ENCODE measurements at places on chromosomes 5 and 9.

- peak; percentile 39 for DNase-seq
Observed at GRCh38 chr9:21559402-21560280, 77.5 kb upstream of the IFNE start.

- no peak for DNase-seq
Observed at GRCh38 chr5:158383486-158383885, 524.5 kb upstream of the CLINT1 start.

DNA sequence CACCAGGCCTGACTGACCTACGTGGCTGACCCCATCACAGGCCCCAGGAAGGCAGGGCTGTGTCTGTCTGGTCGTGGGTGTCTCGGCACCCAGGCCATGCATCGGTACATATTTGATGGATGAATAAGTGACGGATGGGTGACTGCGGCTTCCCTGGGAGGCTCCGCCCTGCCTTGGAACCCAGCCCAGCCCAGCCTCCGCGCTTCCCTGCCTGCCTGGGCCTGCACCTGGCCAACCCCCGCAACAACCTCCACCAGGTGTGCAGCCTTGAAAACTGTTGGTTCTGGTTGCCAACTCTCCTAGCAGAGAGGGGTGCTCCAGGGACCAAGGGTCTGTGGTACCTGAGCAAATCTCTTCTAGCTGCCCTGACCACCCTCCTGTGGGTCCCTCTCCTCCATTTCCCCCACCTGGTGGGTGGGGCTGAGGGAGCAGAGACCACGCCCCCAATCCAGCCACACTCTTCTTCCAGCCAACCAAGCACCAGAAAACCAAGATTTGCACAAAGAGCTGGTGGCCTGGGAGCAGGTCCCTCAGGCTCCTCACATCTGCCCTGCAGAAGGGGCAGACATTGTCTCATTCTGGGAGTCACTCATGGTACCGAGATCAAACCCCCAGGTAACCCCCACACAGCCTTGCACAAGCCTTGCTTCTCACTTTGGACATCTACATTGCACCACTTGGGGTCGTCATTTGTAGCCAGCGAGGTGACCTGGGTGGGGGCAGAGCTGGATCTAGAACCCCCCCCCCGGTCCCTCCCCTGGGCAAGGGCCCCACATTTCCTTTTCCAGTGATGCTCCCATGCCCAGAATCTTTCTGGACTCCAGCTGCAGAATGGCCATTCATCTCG lies 100.6 kb upstream of the IER5L start:
- no peak for DNase-seq

DNA sequence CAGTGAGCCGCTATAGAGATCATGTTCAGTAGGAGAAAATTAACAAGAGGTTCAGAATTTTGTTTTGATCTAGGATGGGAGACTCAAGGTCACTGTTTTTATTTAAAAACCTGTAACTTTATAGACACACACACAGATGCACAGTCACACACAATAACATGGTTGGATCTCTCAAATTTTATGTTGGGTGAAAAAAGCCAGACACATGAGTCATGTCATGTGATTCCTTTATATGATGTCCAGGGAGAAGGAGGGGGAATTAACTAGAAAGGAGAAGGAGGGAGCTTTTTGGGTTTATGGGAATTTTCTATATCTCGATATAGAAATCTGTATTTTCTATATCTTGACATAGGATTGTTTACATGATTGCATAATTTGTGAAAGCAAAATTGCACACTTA lies 17.1 kb downstream of the C6 start:
- DNase-seq, result no peak

DNA sequence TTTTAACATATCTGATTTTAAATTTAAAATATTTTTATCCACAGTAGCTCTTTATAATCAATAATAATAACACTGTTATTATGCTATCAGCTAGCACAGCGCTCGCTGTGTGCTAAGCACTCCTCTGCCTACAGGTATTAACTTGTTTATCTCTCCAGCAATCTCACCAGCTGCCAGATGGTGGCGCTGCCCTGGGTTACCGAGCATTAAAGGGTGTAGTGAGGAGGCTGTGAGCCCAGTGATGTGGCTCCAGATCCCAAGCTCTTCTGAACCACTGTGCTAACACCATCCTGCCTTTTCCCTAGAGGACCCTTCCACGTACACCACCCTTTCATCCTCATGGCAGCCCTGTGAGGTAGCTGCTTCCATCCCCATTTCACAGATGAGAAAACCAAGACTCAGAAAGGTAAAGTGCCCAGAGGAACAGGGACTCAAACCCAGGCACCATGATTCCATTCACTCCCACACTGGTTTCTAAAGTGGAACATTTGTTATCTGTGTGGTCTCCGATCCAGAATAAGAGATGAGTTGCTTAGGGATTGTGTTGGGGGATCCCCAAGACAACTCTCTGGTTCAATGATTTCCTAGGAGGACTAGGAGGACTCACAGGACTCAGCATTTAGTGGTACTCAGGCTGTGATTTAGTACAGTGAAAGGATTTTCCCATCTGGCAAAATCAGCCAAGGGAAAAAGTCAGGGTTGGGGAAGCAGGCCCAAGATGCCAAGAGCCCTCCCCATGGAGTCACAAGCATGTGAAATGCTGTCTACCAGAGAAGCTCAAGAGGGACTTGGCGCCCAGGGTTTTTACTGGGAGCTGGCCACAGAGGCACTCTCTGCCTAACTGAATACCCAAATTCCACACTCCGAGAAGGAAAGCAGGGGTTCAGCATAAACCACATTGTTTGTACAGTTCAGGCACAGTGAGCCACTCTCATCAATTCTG lies 7.0 kb downstream of the IGFBPL1 start:
- DNase-seq, result no peak

DNA sequence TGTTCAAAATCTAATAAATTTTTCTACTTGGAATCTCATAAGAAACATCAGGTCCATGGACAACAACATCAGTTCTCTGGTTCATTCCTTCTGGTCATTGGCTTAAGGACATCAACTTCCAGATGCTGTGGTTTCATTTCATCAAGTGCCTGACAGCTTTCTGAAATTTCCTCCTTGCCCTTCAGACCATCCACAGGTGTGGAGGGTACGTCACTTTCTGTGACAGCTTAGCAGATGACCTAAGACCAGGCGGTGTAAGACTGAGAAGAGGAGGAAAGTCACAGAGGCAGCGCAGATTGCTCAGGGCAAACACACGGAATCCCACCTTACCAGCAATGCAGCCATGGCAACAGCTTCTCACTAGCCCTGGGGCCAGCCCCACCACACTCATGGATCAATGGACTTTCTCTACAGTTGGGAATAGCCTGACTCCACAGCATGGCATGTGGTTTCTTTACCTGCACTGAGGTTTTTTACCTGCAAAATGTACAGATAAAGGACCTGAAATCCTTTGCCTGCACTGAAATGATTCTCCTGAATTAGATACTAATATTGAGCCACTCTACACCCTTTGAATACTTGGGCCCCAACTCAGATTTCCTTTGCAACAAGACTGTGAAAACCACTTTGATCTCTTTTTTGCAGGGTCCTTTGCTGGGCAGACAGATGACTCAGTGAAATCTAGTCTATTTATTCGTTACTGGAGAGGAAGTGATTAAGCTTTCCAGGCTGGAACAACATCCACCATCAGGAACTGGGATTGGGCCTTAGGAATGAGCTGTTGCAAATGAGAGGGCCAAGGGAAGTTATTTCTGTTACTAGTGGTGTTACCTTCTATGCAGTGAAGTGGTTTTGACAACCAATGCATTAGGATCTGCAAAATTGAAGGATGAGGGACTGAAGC lies 26.9 kb downstream of the TICAM2 start:
- no peak for DNase-seq

- no peak for DNase-seq
Observed at GRCh38 chr9:98768344-98768743, 28.0 kb downstream of the ANKS6 start.

DNA sequence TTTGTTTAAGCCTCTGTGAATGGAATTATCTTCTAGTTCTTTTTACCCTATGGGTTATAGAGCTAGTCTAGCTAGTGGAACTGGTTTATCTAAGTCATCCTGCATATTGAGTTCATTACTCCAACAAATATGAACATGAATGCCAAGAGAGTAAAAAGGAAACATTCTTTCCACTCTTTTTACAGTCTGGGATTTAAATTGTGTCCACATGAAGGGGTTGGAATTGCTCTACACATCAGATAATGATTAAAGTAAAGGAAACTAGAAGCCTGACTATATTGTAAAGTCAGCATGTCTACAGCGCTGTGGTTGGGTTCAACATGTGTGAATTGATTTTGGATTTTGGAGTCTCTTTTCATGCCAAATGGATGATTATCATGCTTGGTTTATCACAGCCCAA lies 173.1 kb downstream of the CCDC171 start:
- DNase-seq, result no peak

DNA sequence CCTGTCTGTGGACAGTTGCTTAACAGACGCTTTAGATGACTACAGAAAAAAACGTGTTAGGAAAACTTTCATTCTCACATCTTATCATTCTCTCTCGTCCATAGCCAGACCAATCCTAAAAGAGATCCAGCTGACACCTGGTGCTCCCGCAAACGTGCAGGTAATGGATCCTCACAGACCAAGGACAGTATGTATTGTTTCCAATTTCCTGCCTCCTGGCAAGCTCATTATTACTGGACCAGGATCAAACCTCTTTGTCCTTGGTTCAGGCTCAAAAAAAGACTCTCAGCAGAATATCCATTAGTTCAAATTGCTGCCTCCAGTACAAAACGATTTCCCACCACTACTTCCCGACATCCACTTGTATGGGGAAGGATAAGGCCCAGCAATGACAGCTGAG lies 62.4 kb downstream of the SERINC5 start:
- no peak for DNase-seq

- DNase-seq, result no peak
Observed at GRCh38 chr9:108138516-108138915, 648.9 kb upstream of the KLF4 start.

GRCh38 chr5:56569566-56569965 lies 245.8 kb upstream of the MAP3K1 start:
- DNase-seq, result no peak

DNA sequence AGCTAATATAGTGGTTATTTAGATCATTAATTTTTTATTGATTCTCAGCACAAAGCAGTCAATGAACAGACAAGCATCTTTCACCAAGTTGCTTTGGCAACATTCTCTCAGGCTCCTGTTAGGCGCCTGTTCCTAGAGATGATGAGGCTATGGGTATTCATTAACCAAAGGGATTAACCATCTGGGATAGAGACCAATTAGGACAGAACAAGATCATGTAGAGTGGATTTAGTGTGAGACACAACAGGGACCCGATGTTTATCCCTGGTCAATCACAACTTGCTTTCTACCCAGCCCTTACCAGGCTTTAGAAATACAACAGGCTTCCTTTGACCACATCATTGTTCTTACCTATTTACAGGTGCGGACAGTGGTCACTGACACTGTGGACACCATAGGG lies 82.2 kb downstream of the PJA2 start:
- no peak for DNase-seq

- no peak for DNase-seq
Observed at GRCh38 chr5:82330530-82331270, 52.5 kb upstream of the RPS23 start.

- no peak for DNase-seq
Observed at GRCh38 chr9:96158909-96159575, 142.9 kb downstream of the HSD17B3 start.

DNA sequence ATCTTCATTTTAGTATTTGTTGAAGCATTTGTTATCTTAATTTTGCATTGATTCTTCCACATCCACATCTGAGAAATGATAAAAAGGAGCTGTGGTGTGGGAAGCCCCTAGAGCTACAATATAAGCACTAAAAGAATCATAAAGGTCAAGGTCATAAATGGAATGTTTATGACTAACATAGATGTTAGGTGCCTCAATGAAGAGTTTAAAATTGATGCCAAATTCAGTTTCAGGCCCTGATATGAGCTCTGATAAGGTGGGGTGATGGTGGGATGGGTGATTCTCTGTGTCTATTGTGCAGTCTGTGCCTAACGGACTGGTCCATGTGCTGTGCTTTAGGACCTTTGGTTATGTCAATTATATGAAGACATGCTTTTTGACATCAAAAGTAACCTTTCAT lies 61.2 kb upstream of the CAMK4 start:
- no peak for DNase-seq

All from stimulated activated CD4-positive, alpha-beta T cell treated with anti-CD3 and anti-CD28 coated beads, TNF-alpha, amount 100 ng/mL, for 4 hours (primary cell).